Left renal pelvis (tissue), 4 donors: ENCODE measurements at places on chromosomes 5 and 9. TPM values are rescaled to one million over a fixed set of nuclear protein-coding genes. Genes with fewer than 3 reads are reported as not detected.

DNA sequence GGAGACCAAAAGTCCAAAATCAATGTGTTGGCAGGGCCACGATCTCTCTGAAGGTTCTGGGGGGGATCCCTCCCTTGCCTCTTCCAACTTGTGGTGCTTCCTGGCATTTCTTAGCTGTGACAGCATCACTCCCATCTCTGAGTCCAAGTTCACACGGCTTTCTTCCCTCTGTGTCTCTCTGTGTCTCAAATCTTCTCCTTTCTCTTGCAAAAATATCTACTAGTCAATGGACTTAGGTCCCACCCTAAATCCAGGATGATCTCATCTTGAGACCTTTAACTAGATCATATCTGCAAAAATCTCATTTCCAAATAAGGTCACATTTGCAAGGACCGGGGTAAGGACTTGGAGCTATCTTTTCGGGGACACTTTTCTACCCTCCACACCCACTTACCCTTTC is 186.1 kb downstream of the HSD17B3 start:
- DNase-seq = no peak

DNA sequence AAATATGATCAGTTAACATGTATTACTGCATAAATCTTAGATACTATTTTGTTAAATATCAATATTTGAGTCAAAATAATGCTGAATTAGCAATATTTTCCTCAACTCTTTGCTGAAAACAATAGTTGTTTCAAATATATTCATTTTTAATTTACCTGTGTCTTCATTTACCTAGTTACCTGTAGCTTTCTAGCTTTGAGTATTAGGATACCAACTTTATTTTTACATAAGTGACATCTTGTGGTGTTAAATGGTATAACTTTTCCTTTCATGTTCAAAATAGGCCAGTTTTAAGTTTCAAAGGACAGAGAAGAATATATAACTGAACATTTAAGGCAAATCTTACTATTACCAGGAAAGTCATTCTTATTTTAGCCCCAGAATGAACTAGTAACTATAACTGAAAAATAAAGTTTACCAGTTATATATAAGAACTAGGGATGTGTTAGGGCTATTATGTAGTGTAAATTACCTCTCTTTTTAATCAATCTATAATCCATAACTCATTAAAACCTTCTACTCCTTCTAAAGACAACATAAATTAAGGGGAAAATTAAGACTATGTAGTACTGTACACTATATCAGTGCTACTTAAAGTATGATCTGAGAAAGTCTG is 25.3 kb downstream of the AP3B1 start:
- no peak for DNase-seq

DNA sequence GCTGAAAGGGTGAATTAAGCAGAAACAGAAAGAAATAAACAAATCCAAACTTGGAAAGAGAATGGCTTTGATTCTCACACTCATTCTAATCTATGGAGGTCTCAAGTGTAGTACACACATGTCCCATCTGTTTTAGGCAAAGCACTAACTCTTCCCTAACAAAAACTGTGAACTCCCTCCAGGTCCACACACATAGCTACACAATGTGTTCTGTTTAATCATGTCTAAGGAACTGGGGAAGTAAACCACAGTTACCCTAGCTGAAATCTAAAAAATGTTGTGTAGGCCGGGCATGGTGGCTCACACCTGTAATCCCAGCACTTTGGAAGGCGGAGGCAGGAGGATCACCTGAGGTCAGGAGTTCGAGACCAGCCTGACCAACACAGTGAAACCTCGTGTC is 118.7 kb upstream of the FST start:
- DNase-seq = no peak

DNA sequence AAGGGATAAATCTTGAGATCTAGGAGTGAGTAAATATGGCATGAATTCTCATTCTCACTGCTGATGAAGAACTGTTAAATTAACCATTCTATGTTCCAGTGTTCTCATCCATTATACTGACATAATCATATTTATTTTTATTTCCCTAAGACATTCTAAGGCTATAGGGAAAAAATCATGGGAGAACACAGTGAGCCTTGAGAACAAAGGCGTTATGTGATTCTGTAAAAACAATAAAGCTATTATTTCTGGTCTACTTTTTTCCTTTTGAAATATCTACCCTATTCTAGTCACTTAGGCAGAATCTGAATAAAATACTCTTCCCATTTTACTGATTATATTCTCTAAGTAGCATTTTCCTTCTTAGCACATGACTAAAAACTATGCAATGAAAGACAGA is 155.7 kb upstream of the ADAMTS16 start:
- DNase-seq = no peak

DNA sequence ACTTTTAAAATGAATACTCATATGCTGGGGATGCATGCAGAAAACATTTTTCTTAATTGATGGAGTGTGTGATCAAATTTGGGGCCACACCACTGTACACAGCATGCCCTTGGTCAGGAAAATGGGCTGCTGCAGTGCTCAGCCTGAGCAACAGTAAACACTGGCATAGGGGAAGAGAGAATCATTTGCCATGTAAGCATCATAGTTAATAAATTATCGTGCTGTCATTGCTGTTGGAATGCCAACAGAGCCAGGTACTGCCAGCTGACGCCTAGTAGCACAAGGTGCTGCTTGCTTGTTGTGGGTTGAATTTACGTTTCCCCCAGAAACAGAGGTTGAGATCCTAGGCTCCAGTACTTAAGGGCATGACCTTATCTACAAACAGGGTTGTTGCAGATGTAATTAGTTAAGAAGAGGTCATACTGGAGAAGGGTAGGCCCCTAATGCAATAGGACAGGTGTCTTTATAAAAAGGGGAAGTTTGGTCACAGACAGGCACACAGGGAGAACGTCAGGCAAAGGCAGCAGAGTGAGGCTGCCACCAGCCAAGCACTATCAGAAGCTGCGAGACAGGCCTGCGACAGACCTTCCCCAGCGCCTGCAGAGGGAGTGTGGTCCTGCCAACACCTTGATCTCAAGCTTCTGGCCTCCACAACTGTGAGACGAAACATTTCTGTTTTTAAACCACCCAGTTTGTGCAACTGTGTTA is 25.3 kb downstream of the DAP start:
- no peak for DNase-seq

GRCh38 chr9:84001621-84002020 is 21.0 kb downstream of the RMI1 start:
- DNase-seq = no peak

GRCh38 chr9:120891884-120892747 is 15.1 kb upstream of the PHF19 start:
- DNase-seq = no peak

DNA sequence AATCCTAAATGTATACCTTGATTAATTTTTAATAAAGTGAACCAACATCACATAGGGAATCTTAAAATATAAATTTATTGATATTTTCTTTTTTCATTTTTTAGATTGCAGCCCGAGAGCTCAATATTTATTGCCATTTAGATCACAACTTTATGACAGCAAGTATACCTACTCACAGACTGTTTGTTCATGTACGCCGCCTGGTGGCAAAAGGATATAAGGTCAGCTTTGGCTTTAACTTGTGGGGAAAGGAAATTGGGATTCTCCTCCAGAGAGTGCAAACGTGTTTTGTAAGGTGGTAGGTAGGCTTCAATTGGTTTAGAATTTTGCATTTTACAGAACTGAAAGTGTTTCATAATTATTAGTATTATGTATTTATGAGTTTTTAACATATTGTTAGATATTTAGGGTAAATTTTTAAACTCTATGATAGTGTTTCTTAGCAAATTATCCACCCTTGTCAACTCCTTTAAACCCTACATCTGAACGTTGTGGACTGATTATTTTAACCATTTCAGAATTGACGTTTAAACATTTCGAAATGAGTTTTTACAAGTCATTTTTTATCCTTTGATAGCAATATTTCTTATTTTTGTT is 17.5 kb upstream of the DHFR start:
- DNase-seq = no peak

DNA sequence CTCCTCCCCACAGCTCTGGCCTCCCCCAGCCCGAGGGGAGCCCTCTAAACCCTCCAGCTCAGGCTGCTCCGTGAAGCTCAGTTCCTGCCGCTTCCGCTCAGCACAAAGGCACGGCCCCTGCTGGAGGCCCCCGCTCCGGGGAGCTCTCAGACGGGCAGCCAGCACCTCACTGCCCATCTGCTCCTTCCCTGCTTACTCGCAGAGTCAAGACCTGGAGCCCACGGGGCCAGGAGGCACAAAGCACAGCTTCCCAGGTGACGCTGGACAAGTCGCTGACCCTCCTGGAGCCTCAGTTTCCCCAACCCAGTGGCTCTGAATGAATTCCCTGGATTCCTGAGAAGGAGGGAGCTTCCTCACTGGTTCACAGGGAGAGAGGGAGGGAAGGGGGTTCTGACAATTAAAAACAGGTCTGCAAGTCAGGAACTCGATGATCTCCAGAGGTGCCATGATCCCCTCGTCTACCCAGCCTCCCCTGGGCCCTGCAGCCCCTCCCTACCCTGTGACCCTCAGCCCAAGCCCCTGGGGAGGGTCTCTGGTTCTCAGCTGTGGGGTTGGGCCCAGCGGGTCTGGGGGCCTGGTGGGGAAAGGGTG is 36.2 kb downstream of the VAV2 start:
- DNase-seq = no peak

GRCh38 chr5:9188131-9188530 is 357.7 kb downstream of the SEMA5A start:
- DNase-seq = no peak

GRCh38 chr5:137791387-137791786 is 37.2 kb upstream of the HNRNPA0 start:
- DNase-seq = no peak

Gene NEUROG1
- polyA plus RNA-seq = not detected

Gene TXNDC8
- not detected for polyA plus RNA-seq

Gene GPR150
- polyA plus RNA-seq = not detected

Gene NRG2
- 0.93 TPM for polyA plus RNA-seq

Gene GRIN1
- polyA plus RNA-seq = not detected

Gene SLC34A1
- 178 TPM for polyA plus RNA-seq
